ENCODE measurements at places on chromosomes 5 and 9.

DNA sequence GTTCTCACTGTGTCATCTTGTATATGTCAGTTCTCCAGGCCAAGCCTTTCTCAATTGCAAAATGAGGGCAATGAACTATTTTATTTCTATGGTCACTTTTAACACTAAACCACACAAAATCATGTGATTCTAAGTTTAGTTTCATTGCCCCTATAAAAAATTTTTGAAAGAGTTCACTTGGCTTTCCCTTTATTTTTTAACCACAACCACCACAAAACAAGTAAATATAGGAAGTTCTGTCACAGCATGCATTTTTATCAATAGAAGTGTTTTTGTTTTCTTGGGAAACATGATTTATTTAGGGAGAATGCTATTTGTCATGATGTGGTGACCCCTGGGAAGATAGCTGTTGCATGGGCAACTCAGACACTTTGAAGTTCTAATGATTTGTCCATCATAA lies 169.1 kb downstream of the CSNK1G3 start:
- DNase-seq, result no peak

DNA sequence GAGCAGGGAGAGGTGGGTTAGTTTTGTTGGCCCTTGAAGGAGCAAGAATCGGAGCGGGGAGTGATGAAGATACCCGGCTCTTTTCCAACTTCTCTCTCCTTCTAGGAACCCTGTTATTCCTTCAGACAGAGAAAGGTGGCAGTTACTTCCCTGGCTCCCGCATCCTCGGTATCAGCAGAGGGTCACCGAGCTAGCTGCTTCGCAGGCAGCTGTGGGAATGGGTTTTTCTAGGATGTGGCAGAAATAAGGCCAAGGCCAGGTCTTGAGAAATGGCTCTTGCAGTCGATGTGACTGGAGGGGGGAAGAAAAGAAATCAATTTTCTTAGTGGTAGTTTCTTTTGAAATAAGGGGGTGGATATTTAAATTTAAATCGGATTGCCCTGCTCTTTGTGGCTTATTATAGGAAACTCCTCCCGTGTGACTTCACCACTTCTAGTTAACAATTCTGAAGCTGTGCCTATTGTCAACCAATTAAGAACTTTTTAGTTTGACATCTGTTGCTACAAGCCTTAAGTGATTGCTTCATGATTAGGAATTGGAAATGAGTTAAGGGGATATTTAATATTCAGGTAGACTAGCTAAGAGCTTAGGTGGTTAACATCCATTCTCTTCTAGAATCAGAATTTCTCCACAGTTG lies 1.4 kb downstream of the SAP30L start:
- DNase-seq, result peak; percentile 3

DNA sequence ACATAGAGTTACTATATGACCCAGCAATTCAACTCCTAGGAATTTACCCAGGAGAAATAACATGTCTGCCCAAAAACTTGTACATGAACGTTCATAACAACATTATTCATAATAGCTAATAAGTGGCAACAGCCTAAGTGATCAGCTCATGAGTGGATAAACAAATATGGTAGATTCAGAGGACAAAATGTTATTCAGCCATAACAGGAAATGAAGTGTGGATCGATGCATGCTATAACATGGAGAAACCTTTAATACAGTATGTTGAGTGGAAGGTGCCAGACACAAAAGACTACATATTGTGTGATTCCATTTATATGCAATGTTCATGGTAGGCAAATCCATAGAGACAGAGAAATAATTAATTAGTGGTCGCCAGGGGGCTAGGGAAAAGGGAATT lies 22.3 kb upstream of the NR3C1 start:
- no peak for DNase-seq

GRCh38 chr5:83363111-83363885 lies 108.2 kb upstream of the VCAN start:
- no peak for DNase-seq

GRCh38 chr5:162683284-162683683 lies 615.7 kb downstream of the GABRG2 start:
- no peak for DNase-seq

DNA sequence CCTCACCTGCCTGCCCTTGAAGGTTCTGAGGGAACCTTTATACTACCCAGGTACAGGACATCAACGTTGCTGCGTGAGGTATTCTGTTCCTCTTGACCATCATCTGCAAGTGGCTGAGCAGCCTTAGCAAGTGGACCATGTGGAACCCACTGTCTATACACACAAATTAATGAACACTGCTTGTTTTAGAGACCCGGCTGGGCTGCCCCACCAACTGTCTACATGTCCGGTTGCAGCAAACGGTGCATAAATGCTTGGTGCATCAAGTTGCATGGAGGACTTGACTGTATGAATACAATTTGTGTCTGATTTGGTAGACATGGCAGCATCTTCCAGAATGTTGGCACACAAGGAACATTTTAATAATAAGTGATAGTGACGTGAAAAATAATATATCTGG lies 65.8 kb downstream of the SEMA6A start:
- no peak for DNase-seq

- DNase-seq, result no peak
Measured at GRCh38 chr5:22662391-22662790, 190.8 kb downstream of the CDH12 start.

DNA sequence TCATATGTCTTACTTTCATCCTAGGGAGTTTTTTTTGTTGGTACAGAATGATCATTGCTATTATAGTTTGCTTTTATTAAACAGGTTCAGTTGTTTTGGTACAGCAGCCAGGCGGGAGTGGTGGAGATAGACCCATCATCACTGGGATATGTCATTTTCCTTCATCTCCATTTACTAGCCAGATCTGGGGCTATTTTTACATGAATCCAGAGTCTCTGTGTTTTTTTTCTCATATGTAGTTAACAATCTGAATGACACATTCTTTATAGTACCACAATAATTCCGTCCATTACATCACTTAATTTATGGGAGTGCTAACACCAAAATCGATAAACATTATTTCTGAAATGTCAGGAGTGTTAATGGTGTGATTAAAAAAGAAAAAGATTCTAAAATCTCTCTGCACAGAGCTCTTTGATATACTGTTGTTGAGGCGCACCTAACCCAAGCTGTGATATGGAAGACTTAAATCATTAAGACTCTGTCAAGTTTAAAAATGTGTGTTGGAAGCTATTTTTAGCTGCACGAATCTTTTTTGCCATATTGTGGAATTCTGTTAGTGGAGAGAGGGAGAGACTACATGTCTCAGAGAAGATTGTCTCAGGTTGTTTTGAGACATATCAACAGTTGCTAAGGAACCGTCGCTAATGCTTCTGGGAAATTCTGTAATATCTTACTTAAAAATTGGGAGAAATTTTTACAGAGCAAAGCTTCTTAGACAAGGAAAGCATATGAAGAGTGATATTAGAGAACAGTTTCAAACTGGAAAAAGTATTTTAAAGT lies 59.6 kb downstream of the RPS23 start:
- DNase-seq, result no peak

GRCh38 chr9:132207215-132207614 lies 45.4 kb downstream of the NTNG2 start:
- DNase-seq, result no peak

GRCh38 chr9:89412541-89412940 lies 85.4 kb downstream of the SEMA4D start:
- no peak for DNase-seq

GRCh38 chr5:148426514-148426913 lies 42.8 kb downstream of the FBXO38 start:
- no peak for DNase-seq

DNA sequence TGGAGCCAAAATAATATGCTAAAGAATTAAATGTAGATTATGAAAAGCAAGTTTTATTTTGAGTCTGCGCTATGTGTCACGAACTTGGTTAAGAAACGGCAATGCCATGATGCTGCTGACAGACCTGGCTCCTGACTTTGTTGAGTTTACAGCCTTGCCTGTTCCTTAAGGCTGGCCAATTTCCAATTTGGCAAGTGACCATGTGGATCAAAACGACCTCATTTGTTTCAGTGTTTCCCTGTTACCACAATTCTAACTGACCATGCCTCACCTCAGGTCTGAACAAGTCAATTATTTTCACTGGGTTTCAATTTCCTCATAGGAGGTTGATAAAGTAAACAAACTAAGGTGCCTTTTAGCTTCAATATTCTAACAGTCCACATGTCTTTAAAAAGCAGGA lies 461.4 kb downstream of the ZNF608 start:
- DNase-seq, result no peak
